ENCODE measurements at places on chromosomes 6 and 20.

- no peak for DNase-seq
These were observed at the start of gene DLK2 for GRCh38 chr6:43455531-43456428. TSS of gene DLK2 (minus strand) at chr6:43455548. CDS start at chr6:43454825, 723 bp downstream.

DNA sequence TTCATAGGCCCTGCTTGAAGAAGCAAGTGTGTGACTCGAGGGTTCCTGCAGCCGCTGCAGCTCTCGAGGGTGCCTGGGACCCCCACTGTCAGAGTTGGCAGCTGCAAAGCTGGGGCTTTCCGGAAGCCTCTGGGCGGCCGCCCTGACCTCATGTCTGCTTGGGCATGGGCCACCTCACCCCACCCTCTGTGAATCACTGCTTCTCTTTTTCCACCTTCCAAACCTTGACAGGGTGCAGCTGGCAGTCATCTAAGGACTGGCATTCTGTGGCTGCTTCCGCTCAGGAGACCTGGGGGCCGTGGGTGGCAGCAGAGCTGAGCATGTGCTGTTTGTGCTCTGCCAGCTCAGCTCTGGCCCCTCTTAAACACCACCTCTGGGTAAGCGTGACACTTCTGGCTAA is 32.0 kb downstream of the ERMARD start:
- no peak for DNase-seq

- peak; percentile 11 for DNase-seq
These were observed 34.2 kb downstream of the ARHGAP40 start for GRCh38 chr20:38635721-38636288.

DNA sequence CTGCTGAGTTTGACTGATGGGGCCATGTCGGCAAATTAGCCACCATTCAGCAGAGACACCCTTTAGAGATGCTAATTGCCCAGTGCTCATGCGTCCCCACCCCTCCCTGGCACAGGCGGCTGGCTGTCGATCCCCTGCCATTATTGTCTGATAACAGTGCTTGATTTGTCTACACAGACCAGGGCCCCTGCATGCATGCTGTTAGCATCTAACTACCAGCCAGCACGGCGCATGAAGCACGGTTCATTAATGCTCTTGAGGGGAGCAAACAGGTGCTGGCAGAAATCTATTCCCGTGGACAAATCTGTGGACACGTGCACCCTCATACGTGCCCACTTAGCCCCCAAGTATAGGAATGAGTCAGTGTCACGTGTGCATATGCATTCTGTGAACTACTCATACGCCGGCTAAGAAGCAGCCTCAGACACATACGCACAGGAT is 32.2 kb downstream of the KCNB1 start:
- DNase-seq, result no peak

DNA sequence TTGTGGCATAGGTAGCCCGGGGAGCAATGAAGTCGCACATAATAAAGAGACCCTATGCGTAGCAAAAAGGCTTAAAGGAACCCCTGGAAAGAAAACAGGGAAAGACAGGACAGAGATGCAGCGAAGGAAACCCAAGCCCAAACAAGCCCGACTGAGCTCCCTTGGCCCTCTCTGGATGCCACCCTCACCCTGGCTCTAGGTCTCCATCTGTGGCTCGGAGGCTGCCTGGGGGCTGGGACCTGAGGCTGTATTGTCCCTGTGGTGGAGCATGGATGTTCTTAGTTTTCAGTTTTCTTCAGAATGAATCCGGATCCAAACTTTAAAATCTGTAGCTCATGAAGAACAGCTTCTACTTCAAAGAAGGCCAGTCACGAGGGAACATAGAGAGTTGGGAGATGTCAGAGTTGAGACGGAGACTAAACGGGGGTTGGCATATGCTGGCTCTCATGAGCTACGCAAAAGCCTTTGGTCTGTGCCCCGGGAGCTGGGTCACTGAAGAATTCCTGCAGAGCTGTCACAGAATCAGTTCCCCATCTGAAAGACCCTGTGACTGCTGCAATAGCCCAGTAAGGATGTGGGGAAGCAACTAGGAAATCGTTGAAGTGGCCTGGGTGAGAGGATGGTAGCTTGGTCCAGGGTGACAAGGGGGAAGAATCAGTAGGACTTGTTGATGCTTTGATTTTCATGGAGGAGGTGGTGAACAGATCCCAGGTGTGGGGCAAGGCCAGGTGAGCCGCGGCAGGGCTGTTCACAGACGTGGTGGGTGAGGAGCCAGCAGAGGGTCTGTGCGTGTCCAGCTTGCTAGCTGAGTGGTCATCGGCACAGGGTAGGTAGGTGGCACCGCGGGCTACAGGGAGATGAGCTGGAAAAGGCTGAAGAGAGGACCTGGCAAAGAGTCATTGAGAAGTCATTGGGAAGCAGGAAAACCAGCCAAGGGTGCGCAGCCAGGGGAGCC is 35.2 kb downstream of the SYNDIG1 start:
- DNase-seq, result no peak

GRCh38 chr20:10559266-10559665 is 114.5 kb downstream of the JAG1 start:
- no peak for DNase-seq

- no peak for DNase-seq
These were observed 16.3 kb upstream of the RFPL4B start for GRCh38 chr6:112330879-112331265.

DNA sequence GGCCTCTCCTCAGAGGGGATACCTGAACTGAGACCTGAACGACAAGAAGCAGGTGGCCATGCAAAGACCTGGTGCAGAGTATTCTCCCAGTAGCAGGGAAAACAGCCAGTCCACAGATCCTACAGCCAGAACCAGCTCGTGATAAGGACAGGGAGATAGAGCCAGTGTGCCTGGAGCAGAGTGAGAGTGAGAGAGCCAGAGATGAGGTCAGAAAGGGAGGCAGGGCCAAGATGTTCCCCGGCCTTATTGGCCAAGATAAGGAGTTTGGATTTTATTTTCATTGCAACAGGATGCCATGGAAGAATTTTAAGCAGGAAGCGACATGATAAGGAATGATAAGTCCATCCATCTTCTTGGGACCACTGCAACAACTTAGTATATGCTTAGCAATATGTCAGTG is 111.8 kb downstream of the UBE3D start:
- DNase-seq, result no peak

GRCh38 chr6:3900744-3901336 is 51.7 kb downstream of the FAM50B start:
- no peak for DNase-seq

DNA sequence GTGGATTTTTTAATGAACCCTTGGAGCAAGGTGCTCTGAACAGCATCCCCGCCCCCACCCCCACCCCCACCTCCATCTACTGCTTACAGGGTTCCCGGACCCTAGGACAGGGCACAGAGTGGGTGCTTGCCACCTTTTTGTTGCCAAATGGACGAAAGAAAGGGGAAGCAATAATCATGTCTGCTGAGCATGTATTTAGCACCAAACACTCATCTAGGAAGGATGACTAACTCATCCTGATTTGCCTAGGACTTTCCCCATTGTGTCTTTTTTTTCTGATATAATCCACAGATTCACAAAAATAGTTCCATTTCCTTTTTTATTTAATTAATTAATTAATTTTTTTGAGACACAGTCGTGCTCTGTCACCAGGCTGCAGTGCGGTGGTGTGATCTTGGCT is 1.2 kb upstream of the PLTP start:
- DNase-seq, result no peak

DNA sequence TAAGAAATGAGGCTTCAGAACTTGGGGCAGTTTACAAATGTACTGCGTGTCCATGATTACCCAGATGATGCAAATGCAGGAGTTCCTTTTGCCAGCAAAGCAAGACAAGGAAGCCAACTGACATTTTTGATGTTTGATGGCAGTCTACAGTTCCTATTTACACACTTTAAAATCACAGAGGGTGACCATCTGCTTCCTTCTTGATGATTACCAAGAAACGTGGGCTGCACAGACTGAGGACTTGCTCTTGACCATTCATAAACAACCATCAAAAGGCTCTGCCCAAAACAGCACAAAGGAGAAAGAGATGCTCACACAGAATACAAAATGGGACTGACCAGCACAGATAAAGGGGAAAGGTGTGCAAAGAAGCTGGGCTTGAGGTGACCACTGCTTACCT is 79.8 kb upstream of the TRAF3IP2 start:
- DNase-seq, result no peak

- no peak for DNase-seq
These were observed 124.0 kb downstream of the MMUT start for GRCh38 chr6:49339096-49339495.

DNA sequence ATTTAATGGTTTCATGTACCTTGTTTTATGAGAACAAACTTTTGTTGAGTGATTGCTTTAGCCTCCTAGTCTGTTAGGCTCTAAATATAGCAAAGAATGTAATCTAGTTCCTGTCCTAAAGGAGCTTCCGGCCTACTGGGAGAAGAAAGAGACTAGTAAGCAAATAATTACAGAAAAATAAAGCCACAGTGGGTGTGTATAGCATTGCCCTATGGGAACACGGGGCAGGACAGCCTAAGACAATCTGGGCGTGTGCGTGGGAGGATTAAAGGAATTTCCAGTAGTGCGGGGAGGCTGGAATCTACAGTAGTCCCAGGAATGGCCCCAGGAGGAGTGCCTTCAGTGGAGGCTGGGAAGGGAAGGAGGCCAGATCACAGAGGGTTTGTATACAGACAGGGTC is 98.1 kb upstream of the AKAP12 start:
- DNase-seq, result no peak

- DNase-seq, result peak; percentile 42
These were observed 121.8 kb downstream of the SASH1 start for GRCh38 chr6:148464319-148465010.

DNA sequence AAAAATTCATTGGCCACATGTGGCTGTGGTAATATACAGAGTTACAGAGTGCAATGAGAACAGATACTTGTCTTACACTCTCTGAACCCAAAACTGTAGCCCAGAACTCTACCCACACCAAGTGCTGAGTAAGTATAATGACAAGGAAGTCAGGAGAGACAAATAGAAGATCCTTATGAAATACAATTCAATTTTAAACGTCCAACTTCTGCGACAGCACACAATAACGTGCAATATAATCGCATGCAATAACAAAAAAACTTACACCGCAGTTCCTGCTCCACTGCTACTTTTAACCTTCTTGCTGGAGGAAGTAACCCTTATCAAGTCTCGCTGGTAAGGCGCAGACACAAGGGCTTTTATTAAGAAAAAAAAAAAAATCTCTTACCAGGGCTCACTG is 881 bp downstream of the SFT2D1 start:
- no peak for DNase-seq

- DNase-seq, result no peak
These were observed 83.5 kb upstream of the SLC22A23 start for GRCh38 chr6:3540253-3540820.

- DNase-seq, result no peak
These were observed 74.6 kb upstream of the TAB2 start for GRCh38 chr6:149242883-149243282.

DNA sequence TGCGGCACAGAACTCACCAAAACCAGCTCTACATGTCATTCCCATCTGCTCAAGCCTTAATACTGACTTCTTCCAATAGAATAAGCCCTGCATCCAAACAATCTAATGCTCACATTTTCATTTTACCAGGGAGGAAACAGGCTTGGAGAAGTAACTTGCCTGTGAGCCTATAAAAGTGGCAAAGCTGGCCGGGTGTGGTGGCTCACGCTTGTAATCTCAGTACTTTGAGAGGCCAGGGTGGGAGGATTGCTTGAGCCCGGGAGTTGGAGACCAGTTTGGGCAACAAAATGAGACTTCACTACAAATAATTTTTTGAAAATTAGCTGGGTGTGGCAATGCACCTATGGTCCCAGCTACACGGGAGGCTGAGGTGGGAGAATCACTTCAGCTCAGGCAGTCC is 133.7 kb downstream of the LY86 start:
- DNase-seq, result no peak

DNA sequence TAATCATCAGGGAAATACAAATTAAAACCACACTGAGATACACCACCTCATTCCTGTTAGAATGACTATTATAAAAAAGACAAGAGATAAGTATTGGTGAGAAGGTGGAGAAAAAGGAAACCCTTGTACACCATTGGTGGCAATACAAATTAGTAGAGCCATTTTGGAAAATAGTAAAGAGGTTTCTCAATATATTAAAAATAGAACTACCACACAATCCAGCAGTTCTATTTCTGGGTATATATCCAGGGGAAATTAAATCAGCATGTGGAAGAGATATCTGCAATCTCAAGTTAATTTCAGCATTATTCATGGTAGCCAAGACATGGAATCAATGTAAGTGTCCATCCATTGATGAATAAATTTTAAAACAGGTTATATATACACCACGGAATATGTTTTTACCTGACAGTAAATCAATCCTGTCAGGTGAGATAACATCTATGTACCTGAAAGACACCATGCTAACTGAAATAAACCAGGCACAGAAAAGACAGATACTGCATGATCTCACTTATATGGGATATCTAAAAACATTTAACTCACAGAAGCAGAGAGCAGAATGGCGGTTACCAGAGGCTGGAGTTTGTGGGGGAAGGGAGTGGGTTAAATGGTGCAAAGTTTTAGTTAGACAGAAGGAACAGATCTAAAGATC is 64.1 kb downstream of the SHPRH start:
- no peak for DNase-seq

Measured in RCC 7860 (cell line).